Left colon (tissue), 2 donors: ENCODE measurements at places on chromosomes 11 and 22. TPM values are rescaled to one million over a fixed set of nuclear protein-coding genes. Genes with fewer than 3 reads are reported as not detected.

- DNase-seq, result no peak
These were observed 24.5 kb upstream of the DGKZ start for GRCh38 chr11:46322759-46323158.

DNA sequence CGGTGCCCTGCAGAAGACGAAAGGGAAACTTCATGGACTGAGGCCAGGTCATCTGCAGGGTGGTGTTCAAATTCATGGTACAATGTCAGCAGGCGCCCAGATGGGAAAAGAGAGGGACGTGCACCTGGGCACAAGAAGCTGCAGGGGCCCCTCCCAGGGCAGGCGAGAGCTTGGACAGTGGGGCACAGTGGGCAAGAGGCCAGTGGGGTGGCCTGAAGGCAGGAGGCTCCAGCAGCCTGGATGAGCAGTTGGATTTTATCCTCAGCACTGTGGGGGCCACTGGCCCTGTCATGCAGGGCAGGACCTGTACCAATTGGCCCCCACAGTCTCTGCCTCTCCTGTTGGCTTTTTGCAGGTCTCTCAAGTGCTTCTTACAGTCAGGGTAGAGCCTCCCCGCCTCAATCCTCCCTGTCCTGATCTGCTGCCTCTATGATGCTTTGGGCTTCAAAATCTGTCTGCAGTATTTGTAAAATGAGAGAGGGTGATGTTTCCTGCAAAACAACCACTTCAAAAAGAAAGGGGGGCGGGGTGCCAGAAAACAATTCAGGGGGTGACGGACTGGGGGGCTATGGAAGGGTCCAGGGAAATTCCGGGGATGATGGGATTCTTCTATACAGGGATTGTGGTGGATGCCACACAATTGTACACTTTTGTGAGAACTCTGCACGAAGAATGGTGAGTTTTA is 1.7 kb upstream of the BID start:
- no peak for DNase-seq

DNA sequence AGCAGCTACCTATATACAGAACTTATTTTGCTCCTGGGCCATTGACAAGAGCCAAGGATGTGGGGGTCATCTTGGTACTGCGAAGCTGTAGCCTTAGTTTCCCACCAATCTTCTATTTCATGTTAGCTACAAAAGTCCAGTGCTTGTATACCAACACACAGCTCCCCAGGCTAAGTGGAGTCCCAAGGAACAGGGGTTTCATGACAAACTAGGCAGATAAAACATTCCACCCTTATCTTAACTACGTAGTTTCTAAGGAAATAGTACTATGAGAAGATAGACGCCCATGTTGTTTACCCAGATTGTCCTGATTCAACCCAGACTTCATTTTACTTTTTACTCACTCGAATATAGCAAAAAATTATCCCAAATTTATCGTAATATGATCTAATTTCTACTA is 218.5 kb downstream of the DYNC2H1 start:
- DNase-seq, result no peak

Gene KRTAP5-11
- total RNA-seq, result not detected

Gene FAM180B
- not detected for total RNA-seq

DNA sequence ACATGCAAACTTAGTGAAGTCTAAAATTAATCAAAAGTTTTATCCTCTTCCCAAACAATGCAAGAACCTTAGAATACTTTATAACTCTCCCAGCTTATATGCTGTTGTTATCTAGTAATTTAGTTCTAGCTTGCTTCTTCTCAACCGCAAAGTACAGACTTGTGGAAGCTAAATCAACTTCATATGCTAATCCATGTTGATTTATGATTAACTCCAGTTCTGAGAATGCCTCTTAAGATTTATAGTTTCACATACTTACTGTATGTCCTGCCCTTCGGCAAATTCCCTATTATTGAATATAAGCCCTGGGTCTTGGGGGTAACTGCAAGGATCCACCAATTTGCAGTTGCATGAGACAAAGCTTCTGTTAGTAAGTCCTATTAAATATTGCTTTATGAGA is 17.6 kb upstream of the SLC35F2 start:
- DNase-seq, result no peak

- no peak for DNase-seq
These were observed 33.5 kb downstream of the THAP12 start for GRCh38 chr11:76347466-76347865.

DNA sequence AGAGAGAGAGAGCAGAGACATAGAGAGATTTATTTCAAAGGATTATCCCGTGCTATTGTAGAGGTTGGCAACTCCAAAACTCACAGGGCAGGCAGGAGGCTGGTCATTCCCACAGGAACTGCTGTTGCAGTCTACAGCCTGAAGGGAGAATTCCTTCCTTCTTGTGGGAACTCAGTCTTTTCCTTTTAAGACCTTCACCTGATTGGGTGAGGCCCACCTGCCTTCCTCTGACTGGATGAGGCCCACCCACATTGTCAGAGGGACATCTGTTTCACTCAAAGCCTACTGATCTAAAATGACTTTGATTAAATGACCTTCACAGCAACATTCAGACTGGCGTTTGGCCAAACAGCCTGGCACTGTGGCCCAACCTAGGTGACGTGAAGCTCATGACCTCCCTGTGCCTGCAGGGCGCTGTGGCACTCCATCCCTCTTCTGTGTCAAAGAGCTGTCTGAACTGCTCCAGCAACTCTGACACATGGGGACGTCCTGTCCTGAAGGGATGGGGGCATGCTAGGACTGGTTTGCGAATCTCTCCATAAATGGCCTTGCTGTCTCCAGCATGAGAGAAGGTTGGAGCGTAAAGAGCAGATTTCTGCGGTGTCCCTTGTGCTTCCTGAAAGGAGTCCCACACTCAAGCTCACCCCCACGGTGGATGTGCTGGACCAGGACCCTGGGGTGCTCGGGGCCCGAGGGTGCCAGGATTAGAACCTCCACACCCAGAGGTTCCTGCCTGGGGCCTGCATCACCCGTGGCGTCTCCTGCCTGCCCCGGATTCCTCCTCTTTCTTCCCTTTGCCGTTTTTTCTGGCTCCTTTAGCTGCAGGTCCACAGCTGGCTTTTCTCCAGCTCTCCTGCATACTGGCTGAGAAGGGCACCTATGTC is 20.7 kb downstream of the KRTAP5-5 start:
- no peak for DNase-seq

GRCh38 chr22:31870890-31871289 is 73.4 kb upstream of the YWHAH start:
- DNase-seq, result peak; percentile 19

Gene SAC3D1
- 11.1 TPM for total RNA-seq

DNA sequence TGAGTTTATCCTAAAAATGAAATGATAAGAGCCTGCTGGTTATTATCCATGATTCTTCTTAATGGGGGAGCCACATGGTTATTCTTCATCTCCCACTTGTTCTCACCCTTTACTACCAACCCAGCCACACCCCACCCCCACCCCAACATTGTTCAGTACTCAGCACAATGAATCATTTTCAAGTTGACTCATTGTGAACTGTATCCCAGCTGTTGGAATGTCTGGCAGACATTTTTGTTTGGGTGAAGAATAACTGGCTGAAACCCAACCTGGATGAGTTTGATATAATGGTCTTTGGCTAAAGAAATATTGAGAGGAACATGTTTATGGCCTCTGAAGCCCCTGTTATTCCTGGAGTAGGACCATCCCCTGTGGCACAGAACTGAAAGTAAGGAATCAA is 136.2 kb downstream of the ELP4 start:
- DNase-seq, result no peak

Gene OR51B2
- not detected for total RNA-seq

Gene GSTT2
- total RNA-seq, result not detected

GRCh38 chr11:70064726-70065317 is 13.3 kb upstream of the ANO1 start:
- no peak for DNase-seq

Gene EIF3L
- 362 TPM for total RNA-seq

Gene BIRC3
- total RNA-seq, result 41.7 TPM

Gene RAB39A
- total RNA-seq, result 1.3 TPM

Gene IRAG1
- 22.9 TPM for total RNA-seq

Gene IL18
- total RNA-seq, result 74.7 TPM

DNA sequence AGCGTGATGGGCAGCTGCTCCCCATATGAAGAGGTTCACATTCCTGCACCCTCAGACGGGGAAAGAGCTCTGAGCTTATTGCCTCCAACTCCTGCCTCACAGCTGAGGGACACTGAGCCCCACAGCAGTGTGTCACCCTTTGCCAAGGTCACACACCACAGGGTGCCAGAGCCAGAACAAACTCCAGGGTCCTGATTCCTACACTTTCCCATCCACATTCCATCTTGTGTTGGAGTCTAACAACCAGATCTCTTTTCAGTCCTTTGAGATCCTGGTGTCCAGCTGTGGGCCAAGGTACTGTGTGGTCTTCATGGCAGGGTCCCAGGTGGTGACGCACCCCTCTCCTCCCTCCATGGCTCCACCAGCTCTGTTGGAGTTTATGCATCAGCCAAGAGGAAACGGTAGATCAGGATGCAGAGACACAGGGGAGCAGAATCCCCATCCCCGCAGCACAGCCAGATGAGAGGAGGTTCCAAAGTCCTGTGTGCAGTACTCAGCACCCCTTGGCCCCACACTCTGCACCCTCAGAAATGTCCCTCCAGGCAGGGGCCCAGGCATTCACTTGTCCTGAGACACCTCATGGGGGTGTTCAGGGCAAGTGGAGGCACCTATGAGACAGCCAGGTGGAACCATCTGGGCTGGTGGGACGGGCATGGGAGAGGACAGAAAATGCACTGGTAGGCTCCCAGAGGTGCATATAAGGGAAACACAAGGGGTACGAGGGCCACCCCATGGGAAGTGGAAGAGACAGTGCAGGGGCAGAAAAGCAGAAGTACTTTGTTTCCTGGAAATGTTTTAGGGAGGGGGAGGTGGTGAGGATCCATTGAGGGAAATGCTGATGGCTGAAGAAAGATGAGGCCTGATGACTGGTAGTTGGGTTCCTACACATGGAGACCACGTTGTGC is 32.6 kb upstream of the GNAZ start:
- no peak for DNase-seq

- no peak for DNase-seq
These were observed 18.0 kb downstream of the LSP1 start for GRCh38 chr11:1870721-1871466.

GRCh38 chr11:36550385-36551115 is 17.3 kb upstream of the RAG1 start:
- DNase-seq, result no peak

Gene FGF19
- not detected for total RNA-seq

Gene LRRC55
- 0.45 TPM for total RNA-seq

- peak; percentile 86 for DNase-seq
These were observed 1.6 kb upstream of the LGALS2 start for GRCh38 chr22:37581504-37581903.

Gene BACE1-AS
- 5.9 TPM for total RNA-seq

GRCh38 chr11:84260862-84261261 is 974.7 kb upstream of the CCDC90B start:
- no peak for DNase-seq

Gene MYOD1
- not detected for total RNA-seq

Gene OR51E2
- 0.84 TPM for total RNA-seq

Gene C22orf31
- total RNA-seq, result not detected

Gene SLC35E4
- 9.9 TPM for total RNA-seq

Gene APOBEC3B
- 34.3 TPM for total RNA-seq

- DNase-seq, result no peak
These were observed 71.1 kb upstream of the BID start for GRCh38 chr22:17845327-17845726.

Gene KCNJ11
- total RNA-seq, result 2.1 TPM

DNA sequence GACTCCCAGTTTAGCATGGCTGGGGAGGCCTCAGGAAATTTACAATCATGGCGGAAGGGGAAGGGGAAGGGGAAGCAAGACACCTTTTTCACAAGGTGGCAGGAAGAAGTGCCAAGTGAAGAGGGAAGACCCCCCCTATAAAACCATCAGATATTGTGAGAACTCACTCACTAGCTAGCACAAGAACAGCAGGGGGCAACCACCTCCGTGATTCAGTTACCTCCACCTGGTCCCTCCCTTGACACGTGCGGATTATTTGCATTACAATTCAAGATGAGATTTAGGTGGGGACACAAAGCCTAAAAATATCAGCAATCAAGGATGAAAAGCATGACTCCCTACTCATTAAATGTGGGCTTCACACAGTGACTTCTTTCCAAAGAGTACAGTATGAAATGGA is 155.0 kb upstream of the CCDC90B start:
- no peak for DNase-seq

DNA sequence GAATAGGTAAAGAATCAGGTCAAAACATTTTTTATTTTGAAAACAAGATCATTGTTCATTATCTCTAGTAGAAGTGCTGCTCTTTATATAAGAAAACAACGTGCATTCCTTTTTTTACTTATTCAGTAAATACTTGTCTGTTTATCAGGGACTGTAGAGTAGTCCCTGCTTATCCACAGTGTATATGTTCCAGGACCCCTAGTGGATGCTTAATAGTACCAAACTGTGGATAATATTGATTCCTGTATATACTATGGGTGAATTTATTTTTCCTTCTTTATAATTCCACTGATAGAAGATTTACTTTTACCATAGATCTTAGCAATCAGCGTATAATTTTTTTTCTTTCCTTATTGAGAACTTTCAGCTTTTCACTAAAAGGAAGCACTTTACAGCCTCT is 32.6 kb downstream of the CEP295 start:
- DNase-seq, result no peak

DNA sequence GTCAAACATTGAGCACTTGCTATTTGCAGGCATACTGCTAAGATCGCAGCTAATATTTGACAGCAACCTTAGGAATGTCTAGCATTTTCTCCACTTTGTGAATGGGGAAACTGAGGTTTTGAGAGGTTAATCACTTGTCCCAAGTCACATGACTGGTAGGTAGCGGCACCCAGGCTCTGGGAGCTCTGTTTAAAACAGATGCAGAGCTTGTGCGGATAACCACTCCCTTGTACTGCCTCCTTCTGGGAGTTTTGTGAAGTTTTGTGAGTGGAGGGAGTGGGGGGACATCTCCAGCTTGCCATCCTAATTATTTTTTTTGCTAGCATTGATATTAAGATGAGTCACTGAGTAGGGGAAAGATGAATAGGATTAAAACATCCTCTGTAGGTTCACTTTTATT is 134.7 kb downstream of the GRIK4 start:
- DNase-seq, result no peak

GRCh38 chr22:25488244-25489020 is 76.0 kb upstream of the GRK3 start:
- DNase-seq, result peak; percentile 67

GRCh38 chr22:37986371-37986770 is 2.0 kb upstream of the SOX10 start:
- DNase-seq, result no peak

Gene HBB
- total RNA-seq, result 9.3 TPM

GRCh38 chr11:128755564-128755963 is 61.7 kb downstream of the FLI1 start:
- DNase-seq, result no peak

DNA sequence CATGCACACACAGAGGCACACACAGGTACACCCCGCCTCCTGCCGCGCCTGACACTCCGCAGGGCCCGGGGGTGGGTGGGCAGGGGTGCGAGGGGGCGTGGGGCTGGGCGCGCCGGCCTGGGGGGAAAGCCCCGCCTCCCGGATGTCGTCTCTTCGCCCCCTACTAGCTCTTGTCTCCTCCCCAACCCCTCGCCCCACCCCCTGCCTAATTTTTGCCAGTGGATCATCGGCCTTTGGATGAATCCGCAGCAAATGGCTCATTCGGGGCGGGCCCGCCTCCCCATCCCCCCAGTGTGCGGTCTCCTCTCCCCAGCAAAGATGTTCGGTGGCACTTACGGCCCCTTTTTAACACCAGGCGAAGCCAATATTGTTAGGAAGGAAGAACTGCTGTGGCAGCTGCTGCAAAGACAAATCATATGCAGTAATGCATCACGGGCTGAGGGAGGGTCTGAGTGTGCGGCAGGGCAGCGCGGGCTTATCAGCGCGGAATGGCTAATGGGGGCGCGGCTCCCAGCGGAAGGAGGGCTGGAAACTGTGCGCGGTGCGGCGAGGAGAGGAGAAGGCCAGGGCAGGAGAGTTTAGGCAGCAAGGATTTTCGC is 13.4 kb upstream of the NECTIN1 start:
- DNase-seq, result peak; percentile 49

Gene PLEKHB1
- 15.7 TPM for total RNA-seq
